ENCODE measurements at places on chromosomes 7 and 10.

DNA sequence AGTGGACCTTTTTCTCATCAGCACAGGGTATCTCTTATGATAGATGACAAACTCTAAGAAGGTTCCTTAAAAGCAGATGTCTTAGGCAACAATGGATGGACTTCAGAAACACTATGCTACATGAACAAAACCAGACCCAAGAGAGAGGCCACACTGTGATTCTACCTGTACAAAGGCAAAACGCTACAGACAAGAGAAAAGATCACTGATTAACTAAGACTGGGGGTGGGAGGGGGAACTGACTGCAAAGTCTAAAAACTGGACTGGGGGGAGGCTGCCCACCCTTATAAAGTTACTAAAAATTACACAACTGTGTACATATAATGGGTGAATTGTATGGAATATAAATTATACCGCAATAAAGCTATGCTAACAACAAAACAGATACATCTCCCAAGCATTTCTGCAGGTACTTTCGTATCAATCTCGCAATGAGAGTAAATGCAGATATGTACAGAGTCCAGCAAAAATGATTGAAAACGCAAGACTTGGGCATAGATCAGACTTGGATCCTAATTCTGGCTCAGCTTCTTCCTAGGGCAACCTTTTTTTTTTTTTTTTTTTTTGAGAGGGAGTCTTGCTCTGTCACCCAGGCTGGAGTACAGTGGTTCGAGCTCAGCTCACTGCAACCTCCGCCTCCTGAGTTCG, 179.7 kb downstream of the FAM107B start:
- no peak for DNase-seq

- DNase-seq, result no peak
Observed at GRCh38 chr7:140174217-140174616, 2.6 kb downstream of the KDM7A start.

DNA sequence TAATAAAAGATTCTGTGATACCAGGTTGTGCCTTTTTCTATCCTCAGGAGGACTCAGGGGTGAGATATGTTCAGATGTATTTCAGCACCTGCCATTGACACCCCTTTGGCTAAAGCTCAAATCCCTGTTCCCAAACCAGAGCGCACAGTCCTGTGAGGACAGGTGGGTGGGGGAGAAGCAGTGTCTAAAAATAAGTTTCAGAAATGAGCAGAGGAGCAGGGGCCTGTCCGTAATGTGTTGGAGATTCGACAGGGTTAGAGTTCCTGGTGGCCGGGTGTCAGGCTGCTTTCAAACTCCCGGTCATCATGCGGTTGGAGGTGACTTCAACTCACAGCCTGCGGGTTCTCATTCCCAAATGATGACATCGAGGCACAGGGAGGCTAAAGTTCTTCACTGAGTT, 211.5 kb downstream of the KLF6 start:
- no peak for DNase-seq

DNA sequence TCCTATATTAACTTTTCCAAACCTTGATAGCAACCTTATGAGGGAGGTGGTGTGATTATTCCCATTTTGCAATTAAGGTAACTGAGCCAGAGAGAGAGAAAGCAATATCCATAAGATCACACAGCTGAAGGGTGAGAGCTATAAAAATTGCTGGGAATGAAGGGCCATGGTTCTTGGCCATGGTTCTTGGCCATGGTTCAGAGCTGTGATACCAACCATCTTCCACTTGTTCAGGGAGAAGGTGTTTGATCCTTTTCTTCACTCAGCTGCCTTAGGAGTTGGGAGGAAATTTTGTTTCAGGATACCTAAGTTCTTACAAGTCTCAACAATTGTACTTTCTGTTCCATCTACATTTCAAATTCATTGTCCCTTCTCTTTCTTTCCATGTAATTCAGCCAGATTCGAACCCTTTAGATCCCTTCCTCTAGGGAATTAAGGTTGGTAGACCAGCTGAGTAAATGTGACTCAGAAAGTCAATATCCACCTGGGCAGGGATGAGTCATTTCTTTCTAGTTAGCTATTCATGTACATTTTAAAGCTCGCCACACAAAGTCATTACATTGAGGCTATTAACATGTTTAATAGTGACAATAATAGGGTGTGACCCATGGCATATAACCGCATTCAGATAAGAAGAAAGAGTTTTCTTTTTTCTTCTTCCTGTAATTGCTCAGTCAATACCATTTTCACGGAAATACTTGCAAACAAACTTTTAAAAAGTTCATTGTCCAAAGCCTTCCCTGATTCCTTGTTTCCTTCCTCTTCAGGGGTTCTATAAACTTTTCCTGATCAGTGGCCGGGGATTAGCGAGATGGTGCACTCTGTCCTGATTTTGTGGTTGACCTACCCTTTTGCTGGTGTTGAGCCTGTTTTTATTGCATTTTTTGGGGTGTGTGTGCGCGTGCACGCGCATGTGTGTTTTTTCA, 143.4 kb downstream of the TCF7L2 start:
- DNase-seq, result no peak

DNA sequence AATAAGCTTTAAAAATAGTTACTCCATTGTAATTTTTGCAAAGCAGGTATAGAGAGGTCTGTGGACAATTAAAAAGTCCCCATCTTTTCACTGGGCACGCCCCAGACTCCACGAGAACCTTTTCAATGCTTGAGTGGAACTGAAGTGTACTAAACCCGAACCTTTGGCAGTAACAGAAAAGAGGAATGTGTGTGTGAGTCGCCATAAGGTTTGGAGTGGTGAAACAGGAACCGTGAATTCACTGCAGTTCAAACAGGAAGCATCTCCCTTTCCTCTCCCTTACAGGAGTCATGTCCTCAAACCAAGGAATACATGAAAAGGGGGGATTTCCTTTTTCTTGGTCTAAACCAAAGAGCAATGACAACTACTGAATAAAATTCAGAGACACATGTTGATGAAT, 23.2 kb downstream of the NDUFB2 start:
- no peak for DNase-seq

GRCh38 chr7:24899161-24899560, 80.8 kb downstream of the OSBPL3 start:
- no peak for DNase-seq

- no peak for DNase-seq
Observed at GRCh38 chr10:77482072-77482471, 155.5 kb downstream of the KCNMA1 start.

- no peak for DNase-seq
Observed at GRCh38 chr7:31419505-31420055, 79.1 kb upstream of the NEUROD6 start.

DNA sequence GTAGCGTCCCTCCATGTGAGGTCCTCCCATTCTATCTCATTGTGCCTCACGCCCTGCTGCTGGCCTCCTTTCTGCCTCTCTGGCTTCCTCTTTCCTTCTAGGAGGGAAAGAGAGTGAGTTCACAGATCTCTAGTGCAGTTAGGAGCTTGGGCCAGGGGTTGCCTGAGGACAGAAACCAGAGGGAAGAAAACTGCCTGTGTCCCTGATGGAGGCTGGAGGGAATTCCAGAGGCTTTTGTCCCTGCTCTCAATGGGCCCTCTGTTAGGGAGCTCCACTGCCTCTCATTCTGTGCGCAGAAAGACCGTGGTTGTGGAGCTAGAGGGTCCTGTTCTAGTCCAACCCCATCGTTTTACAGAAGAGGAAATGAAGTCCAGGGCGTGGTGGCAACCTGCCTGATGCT, 4.6 kb downstream of the MARVELD1 start:
- DNase-seq, result no peak

- no peak for DNase-seq
Observed at GRCh38 chr10:92082583-92083280, 159.2 kb downstream of the BTAF1 start.

GRCh38 chr10:30436191-30436611, 2.2 kb downstream of the MAP3K8 start:
- no peak for DNase-seq

DNA sequence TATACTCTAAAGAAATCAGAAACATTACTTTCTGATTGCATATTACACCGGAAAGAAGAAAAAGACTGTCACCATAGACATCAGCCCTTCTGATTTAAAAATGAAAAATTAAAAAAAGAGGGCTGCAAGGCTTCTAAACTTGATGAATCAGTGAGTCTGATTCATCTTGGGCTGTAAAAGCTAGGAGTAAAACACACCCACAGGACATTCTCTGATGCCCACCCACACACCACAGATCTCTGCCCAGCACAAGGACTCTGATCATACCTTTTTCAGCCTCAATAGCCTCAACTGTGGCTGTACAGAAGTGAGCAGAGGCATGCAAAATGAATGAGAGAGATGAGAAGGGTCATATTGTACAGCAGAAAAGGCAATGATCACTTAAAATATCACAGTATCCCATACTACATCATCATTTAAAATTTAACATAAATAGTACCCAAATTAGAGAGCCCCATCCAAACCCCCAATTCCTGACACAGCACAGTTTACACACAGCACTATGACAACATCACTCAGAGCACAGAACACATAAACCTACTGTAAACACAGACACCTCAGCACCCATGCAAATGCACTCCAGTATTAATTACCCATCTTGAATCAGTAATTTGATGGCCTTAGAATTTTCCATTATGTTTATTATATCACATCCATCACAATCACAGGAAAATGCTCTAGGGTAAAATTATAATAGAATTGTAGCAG, 6.4 kb upstream of the MSS51 start:
- no peak for DNase-seq

Data from Right ventricle myocardium inferior (tissue), 1 donor.